Activated T-helper 2 cell treated with anti-CD3 and anti-CD28 coated beads, Interferon-gamma antibody, Interleukin-2, Interleukin-4, amounts not matched to agents 10 μg/mL and 5 μg/mL and 100 μg/mL, durations not matched to agents 14 hours and 24 hours and 36 hours (primary cell): ENCODE measurements at places on chromosomes 1 and 21.

DNA sequence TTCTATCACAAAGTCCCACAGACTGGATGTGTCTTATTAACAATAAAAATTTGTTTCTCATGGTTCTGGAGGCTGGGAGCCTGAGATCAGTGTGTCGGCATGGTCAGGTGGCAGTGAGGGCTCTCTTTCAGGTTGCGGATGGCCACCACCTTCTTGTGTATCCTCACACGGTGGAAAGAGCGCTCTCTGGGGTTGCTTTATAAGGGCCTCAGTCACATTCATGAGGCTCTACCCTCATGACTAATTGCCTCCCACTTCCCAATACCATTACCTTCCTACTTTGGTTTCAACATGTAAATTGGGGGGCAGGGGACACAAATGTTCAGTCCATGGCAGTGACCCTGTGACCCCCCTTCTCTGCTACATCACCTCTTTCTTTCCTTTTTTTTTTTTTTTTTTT, 20.7 kb upstream of the MX1 start:
- no peak overlapping the region for H3K27ac ChIP-seq
- no peaks in the 10 kb centered on the region for H3K4me1 ChIP-seq
- H3K27me3 ChIP-seq, result no peaks in the 10 kb centered on the region
- peaks cover 30% of the 10 kb centered on the region for H3K36me3 ChIP-seq

- no peak overlapping the region for H3K4me3 ChIP-seq
- no peaks in the 10 kb centered on the region for H3K36me3 ChIP-seq
- no peaks in the 10 kb centered on the region for H3K4me1 ChIP-seq
- H3K27me3 ChIP-seq, result peaks cover 11% of the 10 kb centered on the region
These were observed 41.8 kb upstream of the LRRC52 start for GRCh38 chr1:165501970-165502348.

- no peak for DNase-seq
- no peak overlapping the region for H3K27ac ChIP-seq
- H3K4me1 ChIP-seq, result peaks cover 12% of the 10 kb centered on the region
- no peaks in the 10 kb centered on the region for H3K36me3 ChIP-seq
- H3K4me3 ChIP-seq, result no peak overlapping the region
These were observed 74.9 kb upstream of the F3 start for GRCh38 chr1:94616506-94616905.

- peaks cover 2% of the 10 kb centered on the region for H3K4me1 ChIP-seq
- no peaks in the 10 kb centered on the region for H3K36me3 ChIP-seq
- no peak overlapping the region for H3K4me3 ChIP-seq
- H3K27me3 ChIP-seq, result no peaks in the 10 kb centered on the region
- no peak overlapping the region for H3K27ac ChIP-seq
These were observed 105.9 kb upstream of the CDC42BPA start for GRCh38 chr1:227424159-227424680.

DNA sequence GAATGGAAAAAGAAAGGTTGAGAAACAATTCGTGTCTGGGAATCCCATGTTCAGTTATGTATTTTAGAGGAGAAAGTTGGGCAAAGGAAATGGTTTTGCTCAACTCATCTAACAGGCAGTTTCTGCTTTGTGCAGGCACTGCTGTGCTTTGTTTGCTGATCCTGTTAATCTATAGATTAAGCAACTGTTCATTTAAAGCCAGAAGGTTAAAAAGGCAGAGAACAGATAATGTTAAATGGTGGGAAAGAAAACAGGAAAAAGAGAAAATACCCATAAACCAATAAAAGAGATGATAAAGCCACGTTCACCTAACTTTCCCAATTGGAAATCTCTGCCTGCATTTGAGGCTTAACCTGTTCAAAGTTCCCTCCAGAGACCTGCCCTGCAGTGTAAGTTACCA, 70.0 kb downstream of the APP start:
- H3K36me3 ChIP-seq, result no peaks in the 10 kb centered on the region
- no peaks in the 10 kb centered on the region for H3K27me3 ChIP-seq
- H3K4me3 ChIP-seq, result no peak overlapping the region
- peaks cover 1% of the 10 kb centered on the region for H3K4me1 ChIP-seq
- H3K27ac ChIP-seq, result no peak overlapping the region
